DND-41 (cell line): ENCODE measurements at places on chromosomes 4 and X.

GRCh38 chr4:157040405-157040804, 35.5 kb upstream of the GLRB start:
- DNase-seq = no peak

DNA sequence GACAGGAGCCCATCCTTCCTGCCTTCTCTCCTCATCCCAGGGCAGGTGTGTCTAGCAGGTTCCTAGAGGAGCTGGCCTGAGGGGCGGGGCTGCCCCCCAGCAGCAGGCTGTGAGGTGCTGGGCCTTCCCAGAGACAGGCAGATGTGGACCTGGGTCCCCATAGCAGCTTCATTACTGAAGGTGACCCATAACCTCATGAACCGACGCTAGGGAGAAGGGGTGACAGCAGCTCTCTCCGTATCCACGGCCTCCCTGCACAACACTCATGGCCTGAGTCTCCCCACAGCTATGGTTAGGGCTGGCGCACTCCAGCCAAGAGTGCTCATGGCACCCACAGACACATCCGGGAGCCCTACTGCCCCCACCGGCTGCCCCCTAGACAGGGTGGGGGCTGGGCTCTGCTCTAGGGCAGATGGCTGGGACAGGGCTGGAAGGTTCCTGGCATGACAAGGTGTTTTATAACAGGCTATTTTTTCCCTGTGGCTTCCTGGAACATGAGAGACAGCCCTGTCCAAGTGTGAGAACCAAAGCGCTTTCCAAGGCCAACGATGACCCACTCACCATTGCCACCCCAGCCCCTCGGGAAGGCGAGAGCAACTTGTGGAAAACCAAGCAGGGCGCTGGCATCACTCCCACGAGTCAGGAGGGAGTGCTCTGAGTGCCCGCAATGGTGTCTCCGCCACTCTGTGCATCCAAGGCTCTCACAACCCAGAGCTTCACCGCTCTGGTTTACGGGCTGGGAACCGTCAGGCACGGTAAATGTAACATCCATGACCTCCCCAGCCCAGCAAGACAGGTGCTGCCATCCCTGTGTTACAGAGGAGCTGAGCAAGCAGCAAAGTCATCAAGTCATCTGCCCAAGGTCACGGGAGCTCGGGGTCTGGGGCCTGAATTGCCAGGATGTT, 59.8 kb downstream of the ACOX3 start:
- no peak for DNase-seq

DNA sequence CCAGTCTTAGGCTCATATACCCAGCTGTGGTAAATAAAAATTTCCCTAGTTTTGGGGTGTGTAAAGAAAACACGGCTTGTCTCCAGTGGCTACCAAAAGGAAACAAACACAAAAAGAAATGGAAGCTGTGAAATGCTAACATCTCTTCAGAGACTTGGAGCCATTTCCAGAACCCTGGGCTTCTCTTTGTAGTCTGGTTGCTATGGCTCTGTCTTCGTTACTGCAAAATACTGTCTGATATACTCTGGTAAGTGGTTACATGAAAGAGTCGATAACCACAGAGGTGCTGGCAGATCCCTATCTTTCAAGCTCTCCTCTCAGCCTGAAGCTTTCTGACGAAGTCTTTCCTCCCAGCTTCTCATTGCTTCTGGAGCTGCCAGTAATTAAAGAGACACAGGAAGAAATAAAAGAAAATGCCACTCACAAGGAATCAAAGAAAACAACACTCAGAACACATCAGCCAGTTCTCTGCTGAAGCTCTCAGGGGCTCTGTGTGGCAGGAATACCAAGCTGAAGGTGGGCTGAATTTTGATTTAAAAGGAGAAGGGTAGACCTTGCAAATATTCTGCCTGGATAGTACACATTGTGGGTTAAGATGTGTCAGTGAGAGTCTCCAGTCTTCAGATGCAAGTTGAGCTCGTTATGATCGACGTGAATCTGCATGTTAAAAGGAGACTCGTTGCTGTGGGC, 107.6 kb upstream of the FAM9C start:
- DNase-seq = peak; percentile 74

DNA sequence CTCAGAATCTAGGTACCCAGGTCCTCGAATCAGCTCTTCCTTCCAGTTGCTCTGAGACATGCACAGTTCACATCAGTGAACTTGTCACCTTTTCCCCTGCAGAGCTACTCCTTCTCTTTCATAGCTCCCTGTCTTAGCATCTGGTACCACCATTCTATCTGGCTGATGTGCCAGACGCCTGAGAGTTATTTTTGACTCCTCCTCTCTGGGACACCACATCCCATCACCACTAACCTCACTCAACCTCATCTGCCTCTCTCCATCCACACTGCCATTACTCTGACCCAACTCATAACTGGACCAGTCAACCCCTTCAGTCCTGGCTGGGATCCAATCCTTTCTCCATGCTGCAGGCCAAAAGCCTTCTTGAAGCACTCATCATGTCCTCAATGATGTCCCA, 44.5 kb downstream of the SLC2A9 start:
- no peak for DNase-seq

GRCh38 chr4:59068722-59069418, 1958.7 kb upstream of the IGFBP7 start:
- no peak for DNase-seq

DNA sequence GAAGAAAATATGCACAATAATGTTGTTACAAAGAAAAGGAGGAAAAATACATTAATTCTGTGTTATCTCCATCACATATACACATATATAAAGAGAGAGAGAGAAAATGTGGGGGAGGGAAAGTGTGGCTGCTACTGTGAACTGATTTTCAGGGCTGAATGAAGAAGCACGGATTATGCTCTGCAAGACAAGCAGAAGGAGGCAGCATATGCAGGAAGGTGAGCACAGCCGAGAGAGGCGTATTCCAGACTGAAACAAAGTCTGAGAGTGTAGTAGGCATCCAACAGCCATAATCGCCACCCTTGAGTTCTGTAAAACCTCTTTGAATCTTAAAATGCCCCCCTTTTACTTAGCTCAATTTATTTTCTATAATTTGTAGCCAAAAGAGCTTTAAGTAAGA, 1081.8 kb upstream of the GRID2 start:
- no peak for DNase-seq

- DNase-seq = no peak
These were observed 143.0 kb upstream of the PLAC1 start for GRCh38 chrX:134801267-134801666.
